ENCODE measurements at places on chromosomes 3 and 15.

DNA sequence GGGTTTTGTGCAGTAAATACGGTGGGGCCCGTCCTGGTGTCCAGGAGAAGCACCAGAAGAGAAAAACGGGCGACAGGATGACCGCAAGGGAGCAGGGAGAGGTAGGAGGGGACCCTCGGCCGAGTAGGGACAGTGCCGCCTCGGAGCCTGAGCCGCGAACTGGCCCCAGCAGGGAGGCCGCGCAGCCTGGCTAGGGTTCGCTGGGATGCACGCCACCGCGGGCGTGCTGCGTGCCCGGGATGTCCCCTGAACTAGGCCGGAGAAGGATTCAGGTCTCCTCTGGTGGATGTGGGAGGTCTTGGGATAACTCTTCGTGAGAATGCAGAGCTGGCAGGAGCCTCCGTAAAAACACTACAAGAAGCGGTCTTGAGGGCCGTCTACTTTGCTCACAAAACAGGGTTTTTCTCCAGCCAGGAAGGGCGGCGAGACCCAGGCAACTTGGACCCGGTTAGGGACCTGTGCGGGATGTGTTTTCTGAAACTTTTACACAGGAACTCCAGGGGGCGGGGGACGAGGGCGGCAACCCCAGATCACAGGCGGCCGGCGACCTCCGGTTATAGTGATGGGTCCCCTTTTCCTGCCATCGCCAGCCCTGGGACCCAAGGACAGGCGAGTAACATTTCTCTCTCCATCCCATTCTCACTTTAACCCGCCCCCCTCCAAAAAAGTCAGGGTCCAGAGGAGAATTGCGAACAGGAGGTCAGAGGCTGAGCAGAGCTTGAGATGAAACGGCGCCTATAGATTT is 35.5 kb downstream of the NR2F2 start:
- no peak for DNase-seq

DNA sequence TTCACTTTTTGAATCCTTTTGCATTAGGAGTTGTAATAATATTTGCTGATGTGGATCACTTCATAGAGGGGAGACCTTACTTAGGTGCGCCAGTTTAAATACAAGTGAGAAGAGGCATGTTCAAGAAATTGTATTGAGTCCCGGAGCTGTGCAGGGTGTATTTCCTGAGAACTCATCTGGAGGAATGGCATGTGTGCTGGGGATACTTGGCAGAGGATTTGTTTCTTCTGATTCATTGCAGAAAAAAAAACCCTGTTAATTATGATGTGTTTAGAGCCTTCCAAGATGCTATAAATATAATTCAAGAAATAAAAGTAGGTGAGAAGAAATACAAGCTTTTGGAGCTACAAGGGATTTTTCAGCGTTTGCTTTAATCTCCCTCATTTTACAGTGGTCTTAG is 97.6 kb downstream of the TPRG1 start:
- no peak for DNase-seq

DNA sequence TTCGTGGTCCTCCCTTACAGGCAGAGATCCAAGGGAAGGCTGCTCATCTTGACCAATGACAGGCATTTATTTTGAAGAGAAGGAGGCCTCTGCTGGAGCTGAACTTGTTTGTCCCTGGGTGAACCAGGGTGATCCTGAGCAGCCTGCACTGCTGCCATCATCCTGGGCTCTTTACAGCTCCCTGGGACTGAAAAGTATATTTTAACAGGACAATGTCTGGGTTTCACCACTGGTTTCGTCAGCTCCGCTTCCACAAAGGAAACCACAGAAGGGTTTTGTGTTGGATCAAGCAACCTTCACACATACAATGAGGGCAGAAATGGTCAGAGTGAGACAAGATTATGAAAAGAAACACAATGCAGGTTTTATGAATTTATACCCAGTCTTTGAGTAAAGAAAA is 400.7 kb upstream of the TPM1 start:
- no peak for DNase-seq

DNA sequence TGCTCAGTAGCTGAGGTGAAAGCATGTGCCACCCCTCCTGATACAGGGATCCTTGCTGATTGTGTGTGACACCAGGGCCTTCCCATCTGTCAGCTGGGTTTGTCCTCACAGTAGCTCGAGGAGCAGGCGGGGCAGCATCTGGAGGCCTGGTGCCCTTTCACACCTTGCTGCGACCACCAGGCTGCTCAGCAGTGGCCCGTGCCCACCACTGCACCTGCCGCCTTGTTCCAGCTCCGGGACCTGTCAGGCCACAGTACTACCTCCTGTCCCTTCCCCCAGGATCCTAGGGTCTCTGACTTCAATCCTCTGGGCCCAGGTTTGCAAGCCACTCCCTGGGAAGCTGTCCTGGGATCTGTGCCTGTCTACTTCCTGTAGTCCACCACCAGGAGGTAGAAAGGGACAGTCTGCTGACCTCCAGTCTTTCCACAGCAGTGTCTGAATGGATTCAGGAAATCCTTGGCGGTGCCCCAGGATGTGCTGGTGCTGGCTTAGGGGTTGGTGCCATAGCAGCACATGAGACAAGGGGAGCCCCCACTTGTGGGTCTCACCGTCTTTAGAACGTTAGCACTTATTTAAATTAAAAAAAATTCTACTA is 27.5 kb downstream of the APBA2 start:
- no peak for DNase-seq

DNA sequence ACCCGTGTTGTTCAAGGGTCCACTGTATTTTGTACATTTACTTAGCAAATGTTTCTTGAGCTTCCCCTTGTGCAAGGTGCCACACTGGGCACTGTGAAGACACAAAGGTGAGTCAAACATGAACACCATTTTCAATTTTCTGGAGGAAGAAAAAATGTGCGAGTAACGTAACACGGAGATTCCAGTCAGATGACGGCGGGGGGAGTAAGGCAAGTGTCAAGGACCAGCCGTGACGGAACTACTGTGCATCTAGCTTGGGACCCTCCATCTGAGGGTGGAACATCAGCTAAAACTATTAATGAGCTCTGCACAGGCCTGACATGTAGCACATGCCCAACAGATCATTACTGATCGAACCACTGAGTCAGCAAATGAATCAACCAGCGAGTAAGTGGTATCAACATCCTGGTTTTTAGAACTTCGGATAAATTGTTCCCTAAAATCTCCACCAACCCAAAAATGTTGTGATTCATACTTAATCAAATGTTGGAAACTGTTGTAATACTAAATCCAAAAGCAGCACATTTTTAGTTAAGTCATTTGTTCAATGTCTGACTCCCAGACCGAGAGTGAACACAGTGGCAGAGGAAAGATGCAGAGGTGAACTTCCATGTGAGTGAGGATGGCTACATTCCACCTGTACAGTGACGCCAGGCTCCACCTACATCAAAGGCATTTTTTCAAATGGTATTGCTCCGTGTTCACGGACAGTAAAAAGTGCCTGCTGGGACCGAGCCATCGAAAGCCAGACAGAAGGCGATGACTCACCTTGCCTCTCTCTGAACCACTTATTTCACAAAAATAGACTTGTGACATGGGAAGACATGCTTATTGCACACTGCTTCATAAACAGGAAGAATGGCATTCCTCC is 172.2 kb downstream of the ATP10A start:
- no peak for DNase-seq

GRCh38 chr3:179591313-179591712 is 13.1 kb downstream of the MRPL47 start:
- DNase-seq: no peak

DNA sequence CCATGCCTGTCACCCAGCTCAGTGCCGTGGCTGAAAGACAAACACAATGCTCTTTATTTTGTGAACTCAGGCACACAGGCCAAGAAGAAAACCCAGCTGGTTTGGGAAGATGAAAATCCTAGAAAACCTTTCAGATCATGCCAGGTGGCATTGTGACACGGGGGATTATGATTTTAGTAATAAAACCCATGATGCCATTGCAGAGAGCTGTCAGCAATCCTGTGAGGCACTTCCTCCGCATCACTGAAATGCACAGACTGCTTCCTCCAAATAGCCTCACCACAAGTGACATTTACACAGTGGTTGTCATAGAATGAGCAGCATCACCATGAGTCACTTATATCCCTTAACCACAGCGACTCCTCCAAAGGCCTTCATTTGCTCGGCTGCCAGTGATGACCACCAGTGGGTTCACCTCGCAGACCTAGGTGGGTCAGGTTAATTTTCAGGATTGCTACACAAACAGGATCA is 22.7 kb downstream of the ABHD6 start:
- DNase-seq: no peak
